Stimulated activated CD4-positive, alpha-beta T cell treated with anti-CD3 and anti-CD28 coated beads, Interleukin-4, amount 100 ng/mL, for 48 hours (primary cell): ENCODE measurements at places on chromosomes 7 and 10.

GRCh38 chr7:116571552-116571951, 46.7 kb downstream of the CAV1 start:
- DNase-seq: no peak

DNA sequence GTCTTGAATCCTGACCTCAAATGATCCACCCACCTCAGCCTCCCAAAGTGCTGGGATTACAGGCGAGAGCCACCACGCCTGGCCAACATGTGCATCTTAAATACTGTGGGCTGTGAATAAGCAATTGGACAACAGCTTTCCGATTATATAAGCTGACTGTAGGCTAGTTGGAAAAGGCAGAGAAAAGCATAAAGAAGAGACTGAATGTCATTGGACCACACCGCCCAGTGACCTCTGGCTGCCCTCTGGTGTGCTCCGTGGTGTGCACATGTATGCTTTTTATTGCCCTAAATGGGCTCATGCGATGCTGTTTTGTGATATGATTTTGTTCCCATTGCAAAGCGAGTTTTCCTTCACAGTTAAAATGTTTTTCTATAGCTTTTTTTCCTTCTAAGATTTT, 15.4 kb upstream of the CSGALNACT2 start:
- no peak for DNase-seq

DNA sequence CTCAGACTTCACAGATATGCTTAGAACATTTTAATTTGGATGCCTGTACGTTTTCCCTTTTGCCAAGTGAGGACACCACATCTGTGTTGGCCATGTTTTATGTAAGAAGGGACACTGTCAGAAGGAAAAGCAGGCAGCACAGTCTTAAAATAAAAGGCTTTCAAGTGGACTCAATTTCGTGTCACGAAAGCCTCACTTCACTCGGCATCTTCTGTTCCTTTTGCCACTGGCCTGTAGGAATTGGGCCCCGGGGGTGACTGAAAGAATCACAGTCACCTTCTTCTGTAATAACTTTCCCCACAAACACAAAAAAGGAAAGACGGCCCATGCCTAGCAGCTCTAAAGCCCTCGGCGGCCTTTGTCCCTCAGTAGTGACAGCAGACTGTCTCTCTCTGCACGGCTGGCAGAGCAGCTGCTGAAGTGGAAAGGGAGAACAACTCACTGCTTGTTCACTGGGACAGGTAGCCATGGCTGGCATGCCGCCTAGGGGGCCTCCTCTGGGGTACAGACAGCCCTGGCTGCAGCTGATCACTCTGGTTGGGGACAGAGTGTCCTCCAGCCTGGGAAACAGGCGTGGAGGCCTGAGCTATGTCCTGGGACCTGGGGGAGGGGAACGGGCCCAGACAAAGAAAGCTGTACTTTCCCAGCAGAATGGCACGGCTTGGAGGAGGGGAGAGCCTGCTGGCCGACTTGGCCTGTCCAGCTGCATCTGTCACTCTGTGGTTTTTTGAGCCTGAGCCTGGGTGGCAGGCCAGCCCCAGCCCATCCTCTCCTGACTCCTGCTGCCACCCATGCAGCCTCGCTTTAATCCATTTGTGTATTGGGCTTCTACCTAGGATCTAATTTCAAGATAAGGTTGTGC, 4.4 kb downstream of the RASSF4 start:
- DNase-seq: no peak

GRCh38 chr7:51315393-51316261, 982 bp downstream of the COBL start:
- no peak for DNase-seq

DNA sequence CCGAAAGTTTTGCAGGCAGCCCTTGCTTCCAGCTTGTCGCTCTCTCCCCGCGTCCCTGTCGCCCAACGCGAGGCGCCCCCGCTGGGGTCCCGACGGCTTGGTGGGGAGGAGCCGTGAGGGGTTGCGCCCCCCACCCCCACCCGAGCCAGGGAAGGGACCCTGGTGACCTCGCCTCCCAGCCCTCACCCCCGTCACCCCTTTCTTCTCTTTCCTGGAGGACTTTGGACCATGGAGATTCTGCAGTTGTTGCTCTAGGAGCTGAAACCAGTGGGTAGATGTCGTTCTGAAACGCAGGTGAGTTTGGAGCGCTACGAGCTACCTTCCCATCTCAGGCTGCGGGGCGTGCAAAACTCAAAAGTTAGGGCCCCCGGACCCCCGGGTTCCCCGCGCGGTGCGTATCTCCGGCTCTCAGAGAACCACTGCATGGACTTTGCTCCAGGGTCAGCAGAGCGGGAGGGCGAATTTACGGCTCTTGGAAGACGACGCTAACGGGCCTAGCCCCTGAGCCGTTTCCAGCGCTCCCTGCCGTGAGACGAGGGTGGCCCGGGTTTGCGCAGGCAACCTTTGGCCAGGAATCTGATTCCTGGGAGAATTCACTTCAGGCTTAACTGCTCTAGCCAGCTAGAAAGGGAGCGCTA, 684 bp upstream of the ATXN7L1 start:
- DNase-seq: no peak

DNA sequence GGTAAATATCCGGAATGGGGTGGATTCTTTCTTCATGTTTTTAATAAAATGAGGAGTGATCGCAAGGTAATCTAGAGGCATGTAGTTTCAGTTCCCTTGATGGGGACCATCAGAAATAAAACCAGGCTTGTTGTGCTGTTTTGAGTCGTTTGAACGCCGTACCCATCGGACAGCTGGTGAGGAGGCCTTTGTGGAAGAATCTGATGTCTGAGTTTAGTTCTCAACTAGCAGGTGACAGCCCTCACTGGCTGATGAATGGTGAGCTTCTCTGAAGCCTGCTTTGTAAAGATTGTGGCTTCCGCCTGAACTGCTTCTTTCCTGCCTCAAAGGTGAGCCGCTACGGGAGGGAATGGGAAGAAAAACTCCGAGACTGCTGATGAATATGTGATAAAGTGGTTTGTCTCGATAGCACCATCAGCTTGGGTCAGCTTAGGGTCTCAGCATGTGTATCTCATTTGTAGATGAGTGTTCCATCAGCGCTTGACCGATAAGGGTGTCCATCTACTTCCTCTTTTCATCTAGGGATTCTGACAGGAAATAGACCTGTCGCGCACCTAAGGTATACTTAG, 977 bp downstream of the TMEM248 start:
- DNase-seq: peak; percentile 4

DNA sequence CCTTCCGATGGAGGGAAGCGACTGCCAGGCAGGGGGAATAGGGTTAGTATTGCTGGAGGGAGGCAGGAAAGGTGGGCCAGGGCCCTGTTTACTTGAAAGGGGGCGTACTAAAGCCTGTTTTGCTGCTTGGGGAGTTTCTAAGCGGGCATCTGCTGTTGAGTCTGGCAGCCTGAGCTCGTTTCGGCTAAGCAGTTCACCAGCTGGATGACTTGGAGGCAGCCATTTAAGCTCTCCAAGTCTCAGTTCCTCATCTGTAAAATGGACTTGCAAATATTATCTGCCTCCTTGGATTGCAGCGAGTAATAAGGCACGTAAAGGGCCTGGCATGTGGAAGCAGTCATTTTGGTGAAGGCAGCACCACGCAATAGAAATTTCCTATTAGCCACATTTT, 44.0 kb downstream of the LDB3 start:
- no peak for DNase-seq

GRCh38 chr7:66948480-66949109, 27.6 kb downstream of the TMEM248 start:
- DNase-seq: no peak

- no peak for DNase-seq
These were observed 3.9 kb upstream of the TOMM7 start for GRCh38 chr7:22826593-22826992.

- DNase-seq: no peak
These were observed 608 bp downstream of the ENTPD7 start for GRCh38 chr10:99659868-99660366.

DNA sequence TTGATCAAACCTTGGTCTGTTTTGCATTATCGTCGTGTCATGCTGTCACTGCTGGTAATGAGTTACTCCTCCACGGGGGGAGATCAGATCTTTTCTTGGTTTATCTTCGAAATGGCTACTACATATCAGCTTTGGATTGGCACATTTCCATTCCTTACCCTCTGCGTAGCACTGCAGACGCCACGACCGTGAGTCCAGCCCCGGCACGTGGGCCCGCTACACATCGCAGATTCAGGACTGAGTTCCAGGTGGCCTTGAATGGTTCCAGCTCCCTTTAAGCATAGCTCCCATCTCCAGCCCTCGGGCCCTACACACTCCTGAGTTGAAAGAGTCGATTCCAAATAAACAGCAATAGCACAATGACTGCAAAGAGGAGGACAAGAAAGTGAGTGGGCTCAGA, 238.6 kb upstream of the PFKP start:
- DNase-seq: no peak

GRCh38 chr10:12534824-12535223, 185.5 kb downstream of the CAMK1D start:
- DNase-seq: peak; percentile 8

DNA sequence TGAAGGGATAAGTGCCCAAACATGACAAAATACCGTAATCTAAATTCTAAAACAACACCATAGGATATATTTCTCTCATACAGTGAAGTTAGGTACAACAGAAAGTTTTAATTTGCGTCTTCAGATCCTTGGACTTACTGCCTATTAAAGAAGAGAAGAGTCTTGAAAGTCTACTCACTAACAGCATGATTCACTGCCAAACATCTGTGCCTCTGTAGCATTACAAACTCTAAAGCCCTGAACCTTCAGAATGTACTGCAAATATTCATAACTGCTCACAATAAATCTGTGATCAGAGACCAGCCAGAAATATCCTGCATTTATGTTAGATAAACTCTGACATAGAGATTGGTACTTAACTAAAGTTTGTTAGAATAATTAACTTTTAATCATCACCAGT, 365.3 kb downstream of the PARD3 start:
- no peak for DNase-seq

DNA sequence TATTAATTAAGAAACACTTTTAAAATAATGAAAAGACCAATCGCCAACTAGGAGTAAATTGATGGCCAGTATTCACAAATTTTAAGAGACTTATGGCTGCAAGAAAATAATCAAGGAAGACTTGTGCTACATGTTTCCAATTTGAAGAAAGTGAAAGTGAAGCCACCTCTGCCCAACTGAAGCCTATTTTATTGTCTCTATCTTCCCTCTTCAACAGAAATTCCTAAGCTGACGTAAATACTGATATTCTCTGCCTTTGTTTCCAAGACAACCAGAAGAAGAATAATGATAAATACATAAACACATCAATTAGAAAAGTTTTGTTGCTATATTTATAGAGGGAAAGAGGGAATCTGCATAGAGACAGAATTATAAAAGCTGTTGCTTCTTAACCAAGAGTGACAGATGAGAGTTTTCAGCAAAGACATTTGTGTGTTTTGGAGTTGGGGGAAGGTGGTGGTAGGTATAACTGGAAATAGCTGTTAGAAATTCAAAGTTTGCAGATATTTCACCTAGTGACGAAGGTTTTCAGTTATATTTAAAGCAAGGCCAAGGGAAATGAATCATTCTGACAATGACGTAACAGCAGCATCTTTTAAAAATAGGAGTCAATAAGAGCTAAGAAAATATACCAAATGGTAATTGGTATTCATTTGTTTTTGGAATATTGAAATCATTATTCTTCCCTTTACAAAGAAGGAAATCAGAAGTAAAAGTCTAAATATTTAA, 576.6 kb upstream of the SORCS1 start:
- no peak for DNase-seq

DNA sequence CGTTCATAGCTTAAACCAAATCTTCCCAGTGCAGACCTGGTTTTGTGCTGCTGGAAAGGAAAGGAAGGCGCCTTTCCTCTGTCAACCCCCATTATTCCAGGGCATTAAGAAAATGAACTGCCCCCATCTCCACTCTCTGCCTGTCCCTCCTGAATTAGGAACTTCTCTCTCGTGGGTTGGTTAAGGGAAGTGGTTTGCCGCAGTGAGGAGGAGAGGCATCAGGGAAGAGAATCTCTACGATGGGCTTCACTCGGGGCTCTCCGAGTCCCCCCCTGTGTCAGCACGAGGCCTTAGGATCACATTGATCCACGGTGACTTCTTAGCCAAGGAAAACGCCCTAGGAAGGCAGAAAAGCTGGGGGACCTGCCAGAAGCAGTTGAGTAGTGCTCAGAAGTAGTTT, 53.9 kb upstream of the LYZL2 start:
- no peak for DNase-seq
